ENCODE measurements at places on chromosomes 16 and 17. TPM values are rescaled to one million over a fixed set of nuclear protein-coding genes. Genes with fewer than 3 reads are reported as not detected.

HBM gene
- polyA plus RNA-seq, result 9.6 TPM

OTOA gene
- polyA plus RNA-seq, result 0.19 TPM

PDILT gene
- polyA plus RNA-seq, result not detected

MMP25 gene
- polyA plus RNA-seq, result 2.1 TPM

GUCY2D gene
- 0.15 TPM for polyA plus RNA-seq

NOD2 gene
- 2.3 TPM for polyA plus RNA-seq

USP43 gene
- 0.81 TPM for polyA plus RNA-seq

CDH5 gene
- 95.8 TPM for polyA plus RNA-seq

ZSCAN10 gene
- 0.34 TPM for polyA plus RNA-seq

DNA sequence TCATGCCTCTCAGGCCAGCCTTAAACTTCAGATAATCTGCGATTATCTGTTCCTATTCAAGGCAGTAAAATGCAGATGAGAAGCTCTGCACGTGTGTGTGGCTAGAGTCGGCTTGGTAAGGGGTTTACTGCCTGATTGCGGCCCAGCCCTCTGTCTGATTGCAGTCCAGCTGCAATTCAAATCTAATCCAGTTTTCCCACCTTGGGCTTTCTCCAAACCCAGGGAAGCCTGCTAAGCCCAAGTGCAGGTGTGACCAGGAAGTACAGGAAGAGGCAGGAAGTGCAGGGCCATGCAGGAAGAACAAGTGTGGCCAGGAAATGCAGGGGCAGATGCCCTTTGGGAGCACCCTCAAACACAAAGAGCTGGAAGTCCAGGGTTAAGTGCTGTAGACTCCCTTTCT lies 314.9 kb downstream of the CEP112 start:
- no peak for DNase-seq

DNA sequence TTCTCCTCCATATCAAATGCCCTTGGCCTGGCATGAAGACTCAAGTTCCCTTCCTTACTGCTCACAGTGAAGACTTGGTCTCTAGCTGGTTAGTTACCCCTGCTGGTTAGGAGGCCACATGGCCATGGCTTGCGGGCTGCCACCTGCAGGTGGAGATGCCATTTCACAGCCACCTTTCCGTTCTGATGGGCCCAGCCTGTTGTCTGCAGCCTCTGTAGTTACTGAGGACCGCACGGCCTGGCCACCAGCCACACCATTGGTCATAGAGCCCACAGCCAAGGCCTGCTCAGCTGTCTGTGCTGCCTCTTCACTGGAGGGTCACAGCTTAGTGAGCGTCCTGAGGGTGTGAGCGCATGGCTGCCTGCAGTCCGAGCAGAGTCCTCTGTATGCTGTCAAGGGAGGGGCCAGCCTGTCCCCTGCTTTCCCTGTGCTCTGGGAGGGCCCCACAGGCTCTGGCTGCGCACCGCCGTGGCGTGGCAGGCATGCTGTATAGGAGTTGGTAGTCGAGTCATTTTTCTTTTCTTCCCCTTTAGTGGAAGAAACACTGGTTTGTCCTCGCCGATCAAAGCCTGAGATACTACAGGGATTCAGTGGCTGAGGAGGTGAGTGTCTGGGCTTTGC lies 59.2 kb downstream of the PLD6 start:
- DNase-seq, result no peak

DNA sequence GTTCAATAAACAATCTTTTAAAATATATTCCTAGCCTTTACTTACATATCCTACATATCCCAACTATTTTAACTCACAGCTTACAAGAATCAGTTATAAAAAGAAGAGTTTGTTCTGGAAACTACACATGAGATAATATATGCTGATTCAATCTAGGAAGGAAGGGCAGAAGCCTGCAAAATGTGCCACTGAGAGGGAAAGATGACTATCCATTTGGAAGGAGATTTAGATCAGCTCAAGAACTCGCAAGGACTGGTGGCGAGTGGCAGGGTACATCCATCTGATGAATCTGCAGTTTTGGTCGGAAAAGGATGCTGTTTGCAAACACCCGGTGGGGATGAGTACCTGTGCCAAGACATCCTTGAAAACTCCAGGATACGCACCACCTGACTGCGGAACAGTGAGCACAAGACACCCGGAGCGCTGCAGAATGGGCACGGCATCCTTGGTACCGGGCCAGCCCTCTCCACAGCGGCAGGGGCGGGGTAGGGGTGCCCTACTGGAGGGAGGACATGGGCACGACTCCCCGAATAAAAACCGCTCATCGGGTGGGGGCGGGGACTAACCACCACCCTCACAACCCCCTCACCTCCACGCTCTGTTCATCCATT lies 723 bp downstream of the TRIM37 start:
- DNase-seq, result peak; percentile 35

GRCh38 chr17:18069101-18069500 lies 18.6 kb upstream of the DRG2 start:
- no peak for DNase-seq

DNA sequence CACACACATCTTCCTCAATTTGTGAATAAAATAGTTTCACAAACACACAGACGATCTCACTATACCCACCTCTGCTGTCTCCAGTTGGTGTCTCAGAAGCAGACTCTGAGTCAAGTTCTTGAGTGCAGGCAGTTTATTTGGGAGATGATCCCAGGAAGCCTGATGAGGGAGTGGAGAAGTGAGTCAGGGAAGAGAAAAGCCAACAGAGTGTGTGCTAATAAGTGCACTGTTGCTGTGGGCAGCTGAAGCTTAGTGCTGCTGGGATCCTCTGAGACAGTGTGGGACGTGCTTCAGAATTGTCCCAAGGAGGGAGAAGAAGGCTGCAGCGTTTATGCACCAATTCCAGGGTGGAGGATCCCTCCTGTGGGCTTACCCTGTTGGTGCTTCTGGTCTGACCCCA lies 423.2 kb upstream of the C16orf82 start:
- no peak for DNase-seq

- DNase-seq, result no peak
Measured at GRCh38 chr17:57086069-57086930, 1.3 kb downstream of the AKAP1 start.

DNA sequence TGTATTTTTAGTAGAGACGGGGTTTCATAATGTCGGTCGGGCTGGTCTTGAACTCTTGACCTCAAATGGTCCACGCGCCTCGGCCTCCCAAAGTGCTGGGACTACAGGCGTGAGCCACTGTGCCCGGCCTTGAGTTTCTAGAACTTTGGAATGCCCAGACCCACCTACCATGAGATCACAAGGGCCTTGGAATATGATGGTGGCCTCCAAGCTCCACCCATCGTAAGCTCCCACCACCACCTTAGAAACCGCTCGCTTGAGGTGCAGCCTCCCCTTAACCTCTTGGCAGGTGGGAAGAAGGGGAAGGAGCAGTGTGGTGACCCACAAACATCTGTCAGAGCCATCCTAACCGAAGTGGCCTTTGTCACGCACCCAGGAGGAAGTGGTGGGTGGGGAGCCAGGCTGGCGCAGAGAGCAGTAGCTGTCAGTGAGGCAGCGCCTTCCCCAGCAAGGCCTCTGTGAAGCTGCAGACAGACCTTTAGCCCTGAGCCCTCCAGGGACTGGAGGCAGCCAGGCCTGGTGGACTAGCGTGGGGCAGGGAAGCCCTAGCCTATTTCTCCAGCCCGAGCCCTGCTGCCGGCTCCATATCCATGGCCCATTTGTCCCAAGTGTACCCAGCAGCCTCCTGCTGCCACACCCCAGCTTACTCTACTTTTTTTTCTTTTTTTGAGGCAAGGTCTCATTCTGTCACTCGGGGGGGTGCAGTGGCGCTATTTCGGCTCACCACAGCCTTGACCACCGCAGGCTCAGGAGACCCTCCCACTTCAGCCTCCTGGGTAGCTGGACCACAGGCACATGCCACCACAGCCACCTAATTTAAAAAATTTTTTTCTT lies 13.1 kb upstream of the SEPHS2 start:
- DNase-seq, result peak; percentile 15

DNA sequence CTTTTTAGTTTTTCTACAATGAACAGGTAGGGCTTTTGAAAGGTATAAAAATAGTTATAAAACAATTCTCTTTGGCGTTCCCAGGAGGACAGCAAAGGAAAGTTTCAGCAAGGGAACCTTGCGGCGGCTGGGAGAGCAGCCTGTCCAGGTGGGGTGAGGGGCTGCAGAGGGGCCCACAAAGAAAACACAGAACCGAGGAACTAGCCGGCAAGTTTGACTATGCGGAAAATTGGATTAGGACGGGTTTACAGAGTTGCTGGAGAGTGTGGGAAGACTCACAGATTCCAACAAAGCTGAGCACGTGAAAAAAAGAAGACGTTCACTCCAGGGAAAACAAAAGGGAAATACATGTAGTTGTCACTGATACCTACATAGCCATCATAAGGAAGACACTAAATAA lies 40.2 kb upstream of the METTL16 start:
- no peak for DNase-seq

GRCh38 chr17:5370411-5370810 lies 49.1 kb downstream of the NUP88 start:
- no peak for DNase-seq

- no peak for DNase-seq
Measured at GRCh38 chr17:40378966-40379365, 14.4 kb upstream of the GJD3 start.

DNA sequence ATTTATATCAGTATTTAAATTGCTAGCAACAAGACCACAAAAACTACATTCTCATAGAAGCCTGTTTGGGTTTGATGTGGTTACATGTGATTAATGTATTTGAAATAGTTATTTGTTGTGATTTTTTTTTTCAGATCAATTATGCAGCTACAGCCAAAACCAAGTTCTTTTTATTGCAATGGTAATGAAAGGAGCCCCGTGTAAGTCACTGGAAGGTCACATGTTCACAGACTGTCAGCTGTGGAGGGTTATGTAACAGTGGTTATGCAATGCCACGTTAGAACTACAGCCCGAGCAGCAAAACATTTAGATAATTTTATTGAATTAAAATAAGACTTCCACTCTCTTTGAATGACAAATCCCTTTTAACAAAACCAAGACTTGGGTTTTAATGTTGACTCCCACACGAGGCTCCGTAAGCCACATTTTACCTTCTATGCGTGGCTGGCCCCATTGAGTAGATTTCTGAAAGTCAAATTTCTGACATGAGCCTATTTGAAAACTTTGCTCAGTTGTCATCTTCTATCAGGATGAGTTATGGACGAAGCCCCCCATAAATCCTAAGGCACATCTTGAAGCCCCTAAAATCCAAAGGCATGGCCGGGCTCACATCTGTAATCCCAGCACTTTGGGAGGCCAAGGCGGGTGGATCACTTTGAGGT lies 41.8 kb upstream of the SEC14L1 start:
- no peak for DNase-seq

DNA sequence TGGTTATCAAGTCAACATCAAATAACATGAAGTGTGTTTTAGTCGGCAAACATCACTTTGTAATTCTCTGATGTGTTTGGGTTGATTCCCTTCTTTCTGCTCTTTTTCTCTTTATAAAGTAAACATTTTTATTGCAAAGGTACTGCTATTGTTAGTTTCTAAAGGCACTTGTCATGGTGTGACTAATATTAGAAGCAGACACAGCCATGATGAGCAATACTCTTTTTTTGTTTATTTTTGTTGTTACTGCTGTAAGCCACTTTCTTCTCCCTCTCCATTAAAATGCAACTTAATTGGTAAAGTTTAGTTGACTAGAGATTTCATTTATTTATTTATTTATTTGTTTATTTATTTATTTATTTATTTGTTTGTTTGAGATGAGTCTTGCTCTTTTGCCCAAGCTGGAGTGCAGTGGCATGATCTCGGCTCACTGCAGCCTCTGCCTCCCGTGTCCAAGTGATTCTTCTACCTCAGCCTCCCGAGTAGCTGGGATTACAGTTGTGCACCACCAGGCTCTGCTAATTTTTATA lies 424.7 kb downstream of the WWOX start:
- DNase-seq, result no peak

- DNase-seq, result no peak
Measured at GRCh38 chr17:83067071-83067717, 12.2 kb upstream of the METRNL start.

DNA sequence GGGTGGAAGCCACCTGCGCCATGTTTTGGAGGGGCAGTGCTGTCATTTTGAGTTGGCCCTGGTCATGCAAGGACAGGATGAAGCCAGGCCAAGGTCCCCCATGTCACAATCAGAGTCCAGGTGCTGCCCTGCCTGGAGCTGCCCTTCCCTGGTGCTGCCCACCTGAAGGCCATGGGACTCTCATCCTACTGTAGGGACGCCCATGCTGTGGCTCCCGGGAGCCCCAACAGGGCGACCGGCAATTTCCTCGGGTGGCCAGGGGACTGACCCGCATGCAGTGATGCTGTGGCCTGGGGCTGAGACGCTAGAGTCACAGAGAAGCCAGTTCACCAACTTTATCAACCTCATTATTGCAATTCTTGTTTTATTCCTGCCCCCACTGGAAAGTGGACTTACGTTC lies 8.0 kb downstream of the CCL17 start:
- no peak for DNase-seq

DNA sequence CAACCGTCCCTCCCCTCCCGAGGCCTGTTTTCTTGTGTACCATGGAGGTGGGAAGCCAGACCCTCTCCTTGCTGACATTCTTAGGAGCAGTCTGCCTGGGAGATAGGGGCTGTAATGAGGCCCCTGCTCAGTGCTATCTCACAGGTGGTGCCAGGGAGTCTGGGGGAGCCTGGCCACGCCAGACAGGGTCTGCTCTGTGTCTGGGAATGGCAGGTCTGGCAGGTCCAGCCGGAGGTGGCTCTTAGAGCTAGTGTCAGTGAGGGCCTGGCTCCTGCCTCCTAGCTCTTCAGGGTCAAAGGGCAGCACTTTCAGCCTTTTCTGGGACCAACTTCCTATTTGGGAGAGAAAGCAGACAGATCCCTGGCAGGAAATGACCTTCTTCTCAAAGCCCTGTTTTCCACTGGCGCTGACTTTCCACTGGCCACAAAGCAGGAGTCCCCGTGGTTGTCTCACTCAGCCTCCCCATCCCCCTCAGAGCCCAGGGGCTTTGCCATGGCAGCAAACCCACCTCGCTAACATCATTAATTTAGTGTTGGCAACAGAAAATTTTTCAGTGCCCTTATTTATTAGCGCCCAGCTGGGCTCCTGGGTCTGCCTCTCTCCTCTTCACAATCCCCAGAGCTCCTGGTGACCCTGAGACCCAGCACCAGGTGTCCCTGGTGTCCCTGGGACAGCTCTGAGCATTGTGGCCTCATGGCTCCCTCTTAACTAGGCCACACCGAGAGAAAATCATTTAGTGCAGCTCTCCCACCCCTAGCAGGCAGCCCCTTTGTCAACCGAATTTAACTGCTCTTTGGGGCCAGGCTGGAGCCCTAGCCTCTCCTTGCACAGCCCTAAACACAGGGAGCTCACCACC lies 24.0 kb upstream of the DOK4 start:
- no peak for DNase-seq
